ENCODE measurements at places on chromosomes 2 and 18.

- no peak for DNase-seq
Observed at GRCh38 chr2:201913201-201913600, 106.9 kb downstream of the CDK15 start.

- DNase-seq: no peak
Observed at GRCh38 chr2:241274127-241274526, 41.3 kb downstream of the HDLBP start.

DNA sequence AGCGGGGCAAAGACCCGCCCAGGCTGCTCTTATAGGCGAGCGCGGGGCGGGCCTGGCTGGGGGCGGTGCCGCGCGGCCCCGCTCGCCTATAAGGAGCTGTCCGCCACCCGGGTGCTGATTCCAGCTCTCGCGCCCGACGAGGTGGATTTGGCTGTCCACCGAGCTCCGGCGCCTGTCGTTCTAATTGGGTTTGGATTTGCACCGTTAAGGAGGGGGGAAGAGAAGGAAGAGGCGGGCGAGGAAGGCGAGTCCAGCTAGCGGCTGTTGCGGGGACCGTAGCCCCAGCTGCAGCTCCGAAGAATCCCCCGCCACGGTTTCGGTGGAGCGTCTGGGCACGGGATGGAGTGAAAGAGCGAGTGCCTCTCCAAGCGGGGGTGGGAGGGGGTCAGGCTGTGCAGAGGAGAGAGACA is at the start of gene CNTNAP5:
TSS of gene CNTNAP5 (plus strand) at position 117 of the 410 bp plus-strand sequence. CDS start 364 bp downstream, outside the sequence.
- peak; percentile 67 for DNase-seq

DNA sequence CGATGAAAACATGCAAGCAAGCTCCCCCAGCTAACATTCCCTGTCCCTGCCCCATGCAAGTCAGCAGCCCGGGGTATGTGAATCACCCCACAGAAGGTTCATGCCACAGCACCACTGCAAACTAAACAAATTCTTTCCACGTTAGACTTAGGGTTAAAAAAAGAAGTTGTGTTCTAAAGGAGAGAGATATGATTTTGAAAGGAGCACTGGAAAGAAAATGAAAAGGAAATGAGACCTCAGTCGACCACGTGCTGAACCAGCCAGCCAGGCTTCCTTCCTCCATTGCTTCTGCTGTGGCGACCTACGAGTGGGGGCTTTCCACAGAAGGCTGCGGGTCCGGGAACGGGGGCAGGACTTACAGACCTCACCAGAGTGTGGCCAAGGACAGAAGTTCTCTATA is 52.0 kb downstream of the ARL4C start:
- DNase-seq: no peak

GRCh38 chr2:176508374-176508773 is 239.1 kb downstream of the MTX2 start:
- DNase-seq: no peak

- DNase-seq: no peak
Observed at GRCh38 chr2:63743170-63743981, 98.3 kb upstream of the UGP2 start.

DNA sequence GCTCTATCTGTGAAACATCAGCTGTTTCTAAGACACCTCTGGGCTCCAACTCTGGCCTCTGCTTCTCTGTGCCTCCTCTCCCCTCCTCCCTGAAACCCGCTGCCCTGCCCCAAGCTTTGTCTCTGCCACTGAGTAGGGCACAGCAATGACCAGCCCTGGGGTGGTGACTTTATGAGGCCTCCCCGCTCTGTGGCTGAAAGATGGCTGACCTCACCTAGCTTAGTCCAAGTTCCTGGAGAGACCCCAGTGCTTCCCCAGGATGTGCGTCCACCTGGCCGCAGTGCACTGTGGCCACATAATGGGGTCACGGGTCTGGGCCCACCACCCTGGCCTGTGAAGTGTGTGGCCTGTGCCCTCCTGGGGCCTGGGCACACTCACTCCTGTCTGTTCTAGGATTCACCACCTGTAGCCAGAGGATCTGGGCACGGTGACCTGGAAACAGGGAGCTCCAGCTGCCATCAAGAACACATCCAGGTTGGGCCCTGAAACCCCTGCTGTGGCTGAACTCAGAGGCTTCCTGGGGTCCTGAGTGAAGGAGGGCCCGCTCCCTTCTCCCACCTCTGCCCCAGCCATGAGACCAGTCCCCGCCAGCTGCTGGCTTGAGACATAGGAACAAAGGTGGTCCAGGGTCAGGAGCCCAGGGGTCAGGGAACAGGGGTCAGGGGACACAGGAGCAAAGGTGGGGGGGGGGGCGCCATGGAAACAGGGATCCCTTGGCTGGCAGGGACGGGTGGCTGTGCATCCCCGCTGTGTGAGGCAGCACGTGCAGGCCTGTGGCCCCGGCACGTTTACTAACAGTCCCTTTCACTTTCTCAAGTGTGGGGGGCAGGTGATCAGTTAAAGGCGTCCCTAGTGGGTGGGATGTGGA is 29.3 kb upstream of the OTOS start:
- no peak for DNase-seq

GRCh38 chr18:46719388-46719787 is 37.5 kb downstream of the ST8SIA5 start:
- no peak for DNase-seq

- DNase-seq: no peak
Observed at GRCh38 chr2:57759131-57759530, 287.5 kb upstream of the VRK2 start.

GRCh38 chr2:8806885-8807704 is 30.3 kb downstream of the KIDINS220 start:
- no peak for DNase-seq

GRCh38 chr18:28794459-28795245 is 617.7 kb upstream of the CDH2 start:
- no peak for DNase-seq

DNA sequence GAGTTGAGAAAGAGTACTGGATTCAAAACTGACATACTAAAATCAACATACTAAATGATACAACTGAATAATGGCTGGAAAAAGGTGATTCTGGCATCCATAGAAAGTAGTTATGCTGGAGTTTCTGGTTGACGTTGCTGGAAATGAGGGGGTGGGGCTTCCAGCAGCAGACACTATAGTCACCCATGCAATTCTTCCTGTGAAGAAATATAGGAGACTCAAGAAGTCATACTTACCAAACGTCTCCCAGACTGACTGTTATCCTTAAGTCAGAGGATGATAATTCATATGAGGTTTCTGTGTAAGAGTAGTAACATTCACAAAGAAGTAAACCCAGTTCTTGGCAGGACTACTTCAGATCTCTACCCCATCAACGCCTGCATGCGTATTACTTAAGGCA is 23.6 kb downstream of the DTNB start:
- DNase-seq: no peak

GRCh38 chr2:1675633-1676032 is 68.7 kb downstream of the PXDN start:
- no peak for DNase-seq

GRCh38 chr18:9474108-9474982 is 968 bp upstream of the RALBP1 start:
- peak; percentile 25 for DNase-seq

DNA sequence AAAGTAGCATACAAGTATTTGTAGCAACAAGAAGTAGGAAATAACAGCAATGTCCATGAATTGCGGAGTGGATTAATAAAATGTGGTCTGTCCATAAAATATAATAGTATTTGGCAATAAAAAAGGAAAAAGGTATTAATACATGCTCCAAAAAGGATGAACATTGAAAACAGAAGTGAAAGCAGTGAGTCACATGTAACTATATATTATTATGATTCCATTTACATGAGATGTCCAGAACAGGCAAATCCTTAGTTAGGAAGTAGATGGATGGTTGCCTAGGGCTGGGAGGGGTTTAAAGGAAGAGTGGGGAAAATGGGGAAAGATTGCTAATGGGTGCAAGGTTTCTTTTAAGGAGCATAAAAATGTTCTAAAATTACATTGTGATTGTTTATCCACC is 44.5 kb downstream of the CCDC74A start:
- no peak for DNase-seq

- DNase-seq: no peak
Observed at GRCh38 chr2:83997889-83998288, 461.2 kb downstream of the SUCLG1 start.

DNA sequence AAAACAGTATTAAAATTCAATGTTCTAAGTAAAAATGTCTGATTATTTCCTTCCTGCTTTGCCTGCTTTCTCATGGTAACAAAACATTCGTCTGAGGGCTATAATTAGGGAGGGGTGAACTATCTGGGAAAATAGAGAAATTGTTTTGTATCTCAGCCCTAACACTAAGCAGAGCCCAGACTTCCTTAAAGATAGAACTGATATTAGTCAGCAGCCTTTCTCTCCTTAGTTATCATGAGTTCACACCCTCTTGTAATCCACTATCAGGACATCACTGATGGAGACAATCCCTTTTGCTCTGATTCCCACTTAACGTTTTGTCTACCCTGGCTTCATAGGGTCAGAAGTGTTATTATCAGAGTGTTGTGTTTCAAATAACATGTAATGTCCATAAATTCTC is 701.1 kb upstream of the ZEB2 start:
- no peak for DNase-seq

- no peak for DNase-seq
Observed at GRCh38 chr2:234032279-234032856, 18.1 kb upstream of the SPP2 start.

- no peak for DNase-seq
Observed at GRCh38 chr2:110748489-110748867, 16.1 kb downstream of the ACOXL start.

DNA sequence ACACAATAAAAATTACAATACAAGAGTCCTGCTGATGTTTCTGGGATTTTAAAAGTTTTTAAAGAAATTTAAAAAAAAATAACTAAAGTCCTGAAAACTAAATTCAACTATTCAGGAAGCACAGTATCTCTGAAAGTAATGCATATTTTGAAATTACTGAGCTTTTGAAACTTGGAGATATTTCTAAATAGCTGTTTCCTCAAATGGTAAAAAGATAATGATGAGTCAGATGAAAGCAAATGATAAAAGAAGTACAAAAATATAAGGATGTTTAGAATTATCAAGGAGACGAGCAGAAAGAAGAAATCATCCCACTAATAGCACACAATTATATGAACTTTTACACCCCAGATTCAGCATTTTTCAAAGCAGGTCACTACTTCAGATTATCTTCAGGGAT is 90.2 kb upstream of the SLC25A52 start:
- DNase-seq: no peak

DNA sequence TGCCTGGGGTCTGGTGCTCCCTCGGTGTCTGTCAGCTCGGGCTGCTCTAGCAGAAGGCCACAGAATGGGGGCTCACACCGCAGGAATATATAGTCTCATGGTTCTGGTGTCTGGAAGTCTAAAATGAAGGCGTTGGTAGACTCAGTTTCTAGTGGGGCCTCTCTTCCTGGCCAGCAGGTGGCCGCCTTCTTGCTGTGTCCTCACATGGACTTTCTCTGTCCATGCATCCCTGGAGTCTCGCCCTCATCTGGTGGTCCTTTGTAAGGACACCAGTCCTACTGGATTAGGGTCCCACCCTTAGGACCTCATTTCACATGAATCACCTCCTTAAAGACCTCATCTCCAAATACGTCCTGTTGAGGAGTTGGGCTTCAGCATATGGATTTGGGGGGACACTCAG is 65.7 kb downstream of the RRM2 start:
- DNase-seq: no peak

GRCh38 chr2:68110102-68110501 is 47.3 kb upstream of the C1D start:
- peak; percentile 32 for DNase-seq

- no peak for DNase-seq
Observed at GRCh38 chr18:31744321-31745067, 16.2 kb downstream of the SLC25A52 start.

- peak; percentile 10 for DNase-seq
Observed at GRCh38 chr18:64679121-64679520, 530.2 kb upstream of the LINC00305 start.

GRCh38 chr2:185475914-185476313 is 262.7 kb upstream of the FSIP2 start:
- DNase-seq: no peak

GRCh38 chr2:109295781-109296117 is 166.7 kb downstream of the SH3RF3 start:
- DNase-seq: no peak

GRCh38 chr2:143965493-143966164 is 554.3 kb downstream of the ZEB2 start:
- DNase-seq: no peak

DNA sequence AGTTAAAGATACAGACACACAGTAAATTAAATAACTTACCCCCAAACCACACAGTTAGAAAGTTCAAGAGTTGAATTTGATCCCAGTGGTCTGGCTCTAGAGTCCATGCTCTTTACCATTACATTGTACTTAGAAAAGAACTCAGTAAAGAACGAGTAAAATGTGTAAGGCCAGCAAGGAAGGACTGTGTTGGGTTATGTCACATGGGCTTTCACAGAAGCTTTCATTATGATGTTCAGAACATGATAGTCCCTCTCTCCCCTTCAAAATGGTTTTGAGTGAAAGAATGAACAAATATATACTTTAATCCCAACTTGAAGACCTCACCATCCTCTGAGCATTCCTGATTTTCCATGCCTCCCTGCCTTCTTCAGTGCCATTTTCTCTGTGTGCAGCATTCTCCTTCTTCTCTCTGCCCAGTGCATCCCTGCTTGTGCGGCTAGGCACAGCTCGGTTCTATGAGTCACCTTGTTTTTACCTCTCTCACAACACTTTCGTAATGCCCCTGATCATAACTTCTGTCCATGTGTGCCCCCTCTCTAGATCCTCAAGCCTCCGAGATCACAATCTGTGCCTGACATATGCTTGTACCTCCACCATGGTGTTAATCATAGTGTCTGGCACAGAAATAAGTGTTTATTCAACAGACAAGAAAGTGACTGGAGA is 22.0 kb downstream of the RASGRP3 start:
- no peak for DNase-seq

- DNase-seq: no peak
Observed at GRCh38 chr2:196750291-196750923, 49.1 kb downstream of the GTF3C3 start.

- no peak for DNase-seq
Observed at GRCh38 chr2:71253476-71253875, 26.6 kb upstream of the PAIP2B start.

DNA sequence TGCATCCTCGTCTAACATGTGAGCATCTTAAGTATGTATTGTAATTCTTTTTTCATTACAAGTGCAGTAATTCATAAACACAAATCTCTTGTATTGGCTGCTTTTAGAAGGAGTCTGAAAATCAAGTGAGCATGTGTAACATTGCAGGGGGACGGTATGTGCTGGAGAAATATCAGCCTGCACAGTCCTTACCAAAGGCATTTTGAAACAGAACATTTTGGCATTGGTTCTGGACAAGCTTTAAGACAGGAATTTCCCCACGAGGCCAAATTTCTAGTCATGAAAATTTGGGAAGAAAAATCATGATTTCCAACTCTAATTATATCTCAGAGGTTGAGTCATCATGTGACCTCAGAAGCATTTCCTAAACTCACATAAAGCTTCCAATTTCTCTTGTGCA is 24.7 kb upstream of the NRP2 start:
- DNase-seq: no peak

- no peak for DNase-seq
Observed at GRCh38 chr2:97646977-97647376, 1.1 kb downstream of the COX5B start.

GRCh38 chr2:56260415-56260814 is 76.6 kb downstream of the CCDC85A start:
- no peak for DNase-seq

- DNase-seq: no peak
Observed at GRCh38 chr2:228762565-228762964, 508.5 kb downstream of the PID1 start.

All from COLO829 (cell line).